NCI-H1417 treated with DMSO at 0.1 percent for 48 hours (cell line): ENCODE measurements at places on chromosomes 12 and 14.

DNA sequence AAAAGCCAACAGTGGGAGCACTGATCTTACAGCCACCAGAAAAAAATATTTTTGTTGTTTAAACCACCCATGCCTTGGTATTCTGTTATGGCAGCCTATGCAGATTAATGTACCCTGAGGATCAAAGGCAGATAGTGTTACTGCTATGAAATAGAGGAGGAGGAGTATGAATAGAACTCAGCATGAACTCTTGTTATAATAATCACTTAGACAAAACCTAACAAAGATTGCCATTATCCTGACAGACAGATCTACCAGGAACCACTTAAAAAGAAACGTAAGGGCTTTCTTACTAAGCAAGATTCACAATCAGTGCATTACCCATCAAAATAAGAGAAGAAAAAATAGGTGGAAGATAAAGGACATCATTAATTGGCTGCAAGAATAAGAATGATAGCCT is 558.3 kb downstream of the GALC start:
- peak; percentile 30 for DNase-seq

DNA sequence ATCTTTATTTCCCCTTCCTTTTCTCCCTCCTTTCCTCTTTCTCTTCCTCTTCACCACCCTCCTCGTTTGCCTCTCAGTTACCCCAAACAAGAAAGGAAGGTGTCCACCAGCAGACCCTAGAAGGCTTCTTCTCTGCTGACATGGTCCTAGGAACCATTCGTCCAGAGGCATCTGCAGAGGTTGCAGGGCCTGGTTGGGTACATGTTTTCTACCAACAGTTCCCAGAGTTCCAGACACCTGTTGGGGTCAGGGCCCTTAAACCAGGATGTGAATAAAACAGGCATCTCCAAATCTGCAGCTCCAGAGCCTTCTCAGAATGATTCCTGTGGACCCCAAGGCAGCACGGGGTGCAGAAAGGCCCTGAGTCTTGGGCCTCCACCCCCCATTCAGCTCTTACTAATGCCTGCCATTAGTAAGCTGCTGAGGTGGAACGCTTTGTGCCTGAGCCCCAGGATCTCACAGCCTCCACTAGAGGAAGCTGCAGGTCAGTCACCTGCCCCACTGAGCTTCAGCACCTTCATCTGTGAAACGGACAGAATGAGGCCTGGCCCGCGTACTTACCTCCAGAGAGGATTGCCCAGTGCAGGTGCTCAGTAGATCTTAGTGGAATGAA is 130.4 kb downstream of the DICER1 start:
- no peak for DNase-seq

DNA sequence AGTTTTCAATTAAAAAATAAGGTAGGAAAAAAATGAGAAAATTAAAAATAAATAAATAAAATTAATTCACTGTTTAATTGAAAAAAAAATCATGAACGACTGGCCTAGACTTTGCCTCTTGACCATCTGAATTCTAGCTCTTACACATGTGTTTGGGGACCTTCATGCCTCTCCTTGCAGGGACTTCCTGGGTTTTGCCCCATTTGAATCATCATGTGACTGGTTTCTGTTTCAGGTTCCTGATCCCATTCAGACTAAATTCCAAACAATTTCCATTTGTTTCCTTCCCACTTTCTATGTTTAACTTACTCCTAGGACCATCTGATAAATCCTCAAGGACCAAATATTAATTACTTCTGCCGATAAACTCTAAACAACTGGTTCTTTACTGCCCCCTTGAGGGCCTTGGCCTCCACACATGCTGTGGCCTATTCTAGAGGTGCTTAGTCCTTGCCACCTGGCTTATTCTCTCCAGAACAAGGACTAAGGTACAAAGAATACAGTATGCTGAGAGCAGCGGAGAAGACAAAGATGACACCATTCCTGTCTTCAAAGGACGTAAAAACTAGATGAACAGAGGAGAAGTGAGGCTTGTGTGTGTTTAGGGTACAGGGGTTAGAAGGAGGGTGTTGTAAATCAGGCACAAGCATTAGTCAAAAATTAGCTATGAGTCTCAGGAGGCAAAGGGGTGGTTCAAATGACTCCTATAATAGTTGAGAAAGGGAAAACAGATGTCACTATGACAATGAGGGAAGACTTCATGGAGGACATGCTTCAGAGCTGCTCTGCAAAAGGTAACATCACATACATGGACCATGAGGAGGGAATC is 125.8 kb upstream of the AVPR1A start:
- no peak for DNase-seq

GRCh38 chr12:29041621-29042020 is 107.5 kb upstream of the FAR2 start:
- DNase-seq = no peak

GRCh38 chr14:90808759-90809529 is 7.3 kb downstream of the TTC7B start:
- no peak for DNase-seq

- DNase-seq = no peak
Observed at GRCh38 chr12:40969796-40970195, 218.3 kb upstream of the PDZRN4 start.
